ENCODE measurements at places on chromosomes 11 and 22. TPM values are rescaled to one million over a fixed set of nuclear protein-coding genes. Genes with fewer than 3 reads are reported as not detected.

The LSP1 gene
- total RNA-seq: 453 TPM

The PARVG gene
- total RNA-seq: 132 TPM

- no peaks in the 10 kb centered on the region for H3K27me3 ChIP-seq
- DNase-seq: no peak
- H3K27ac ChIP-seq: no peak overlapping the region
- peaks cover 2% of the 10 kb centered on the region for H3K36me3 ChIP-seq
Measured at GRCh38 chr11:46553814-46554212, 40.0 kb downstream of the AMBRA1 start.

The OLFML1 gene
- not detected for total RNA-seq

The CHADL gene
- 1.2 TPM for total RNA-seq

DNA sequence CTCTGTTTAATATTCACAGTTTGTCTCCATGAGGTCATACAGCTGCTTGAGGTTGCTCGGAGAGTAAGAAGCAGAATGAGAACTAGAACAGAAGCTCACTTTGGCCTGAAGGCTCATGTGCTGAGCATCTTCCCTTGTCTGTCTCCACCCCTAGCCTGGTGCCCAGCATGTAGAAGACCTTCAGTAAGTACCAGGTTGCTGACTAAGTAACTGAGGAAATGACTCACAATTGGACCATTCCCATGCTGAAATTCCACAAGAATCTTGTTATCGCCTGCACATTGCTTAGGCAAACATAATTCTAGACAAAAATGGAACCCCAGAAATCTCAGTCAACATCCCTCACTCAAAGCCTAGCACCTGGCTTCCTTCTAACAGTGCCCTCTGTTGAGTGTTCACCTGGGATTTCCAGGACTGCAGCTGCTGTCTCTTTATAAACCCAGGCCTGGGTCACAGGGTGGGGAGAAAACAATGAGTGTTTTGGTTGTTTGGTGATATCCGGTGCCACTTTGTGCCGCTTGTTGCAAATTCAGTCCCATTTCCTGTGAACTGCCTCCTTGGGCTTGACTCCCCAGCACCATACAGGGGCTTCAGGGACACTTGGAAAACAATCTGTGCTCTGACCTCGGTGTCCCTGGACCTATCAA lies 406.8 kb downstream of the ETS1 start:
- H3K36me3 ChIP-seq: no peaks in the 10 kb centered on the region
- no peak overlapping the region for H3K27ac ChIP-seq
- DNase-seq: no peak
- no peak overlapping the region for H3K4me3 ChIP-seq
- no peaks in the 10 kb centered on the region for H3K27me3 ChIP-seq

DNA sequence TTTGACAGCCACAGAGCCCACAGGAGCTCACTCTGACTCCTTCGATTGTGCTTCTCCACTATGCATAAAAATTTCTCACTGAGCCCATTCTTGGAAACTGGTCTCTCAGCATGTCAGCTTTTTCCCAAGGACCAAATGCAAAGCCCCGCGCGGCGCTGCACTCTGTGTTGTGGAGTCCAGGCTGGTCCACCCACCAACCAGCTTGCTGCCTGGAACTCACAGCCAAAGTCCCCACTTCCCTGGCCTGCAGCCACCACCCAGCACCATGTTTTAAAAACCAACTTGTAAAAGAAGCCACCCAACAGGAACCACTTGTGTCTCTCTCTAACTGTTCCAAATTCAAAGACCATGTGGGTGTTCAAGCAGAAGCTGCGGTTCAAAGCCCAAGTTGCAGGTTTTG lies 124.4 kb downstream of the SPATA19 start:
- H3K4me1 ChIP-seq: no peaks in the 10 kb centered on the region
- no peak overlapping the region for H3K4me3 ChIP-seq
- H3K27ac ChIP-seq: no peak overlapping the region
- no peaks in the 10 kb centered on the region for H3K27me3 ChIP-seq
- H3K36me3 ChIP-seq: no peaks in the 10 kb centered on the region

GRCh38 chr11:72586321-72587090 lies 87.7 kb downstream of the PDE2A start:
- no peak overlapping the region for H3K27ac ChIP-seq
- H3K27me3 ChIP-seq: peaks cover 16% of the 10 kb centered on the region
- H3K4me1 ChIP-seq: peaks cover 31% of the 10 kb centered on the region
- no peak for DNase-seq

- H3K4me3 ChIP-seq: no peak overlapping the region
- H3K36me3 ChIP-seq: no peaks in the 10 kb centered on the region
- DNase-seq: no peak
- no peaks in the 10 kb centered on the region for H3K27me3 ChIP-seq
Measured at GRCh38 chr11:70610566-70611565, 212.5 kb downstream of the CTTN start.

- no peak overlapping the region for H3K4me3 ChIP-seq
- no peaks in the 10 kb centered on the region for H3K27me3 ChIP-seq
- H3K36me3 ChIP-seq: no peaks in the 10 kb centered on the region
- H3K27ac ChIP-seq: no peak overlapping the region
Measured at GRCh38 chr11:132402071-132402684, 1031.8 kb downstream of the NTM start.

DNA sequence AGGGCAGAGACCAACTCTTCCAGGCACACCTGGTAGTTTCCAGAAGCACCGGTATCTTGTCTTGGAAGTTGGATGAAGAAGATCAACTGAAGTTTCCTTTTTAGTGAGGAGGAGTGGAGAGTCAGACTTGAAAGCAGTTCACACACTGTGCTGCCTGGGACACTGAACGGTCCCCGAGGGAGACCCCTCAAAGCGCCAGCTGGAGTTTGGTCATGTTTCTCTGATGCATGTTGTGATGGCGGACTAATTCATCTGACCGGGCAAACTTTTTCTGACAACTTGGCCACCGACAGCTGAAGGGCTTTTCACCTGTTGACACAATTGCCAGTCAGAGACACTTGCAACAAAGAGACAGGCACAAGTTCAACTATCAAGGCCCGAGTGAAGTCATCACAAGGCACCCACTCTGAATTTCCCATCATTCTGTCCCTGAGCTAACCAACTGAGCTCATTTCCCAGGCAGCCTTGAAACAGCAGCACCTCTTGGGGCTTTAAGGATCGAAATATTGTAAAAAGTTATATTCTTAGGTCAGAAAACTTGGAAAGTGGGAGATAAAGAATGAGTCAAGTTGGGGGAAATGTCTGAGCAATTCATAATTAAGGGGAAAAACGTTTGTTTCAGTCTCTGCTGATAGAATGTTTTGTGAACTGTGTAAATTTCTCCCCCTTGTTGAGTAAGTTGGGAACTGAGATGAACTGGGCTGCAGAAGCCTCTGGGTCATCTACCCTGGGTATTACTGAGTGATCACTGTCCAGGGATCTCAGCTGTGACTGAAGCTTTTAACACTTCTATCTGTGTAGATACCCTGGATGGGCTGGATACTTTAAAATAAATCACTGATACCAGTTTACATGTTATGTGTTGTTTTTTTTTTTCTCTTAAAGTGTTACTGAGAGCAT lies 46.2 kb downstream of the WT1 start:
- no peaks in the 10 kb centered on the region for H3K4me1 ChIP-seq
- H3K4me3 ChIP-seq: no peak overlapping the region
- peaks cover 8% of the 10 kb centered on the region for H3K27me3 ChIP-seq
- DNase-seq: no peak

DNA sequence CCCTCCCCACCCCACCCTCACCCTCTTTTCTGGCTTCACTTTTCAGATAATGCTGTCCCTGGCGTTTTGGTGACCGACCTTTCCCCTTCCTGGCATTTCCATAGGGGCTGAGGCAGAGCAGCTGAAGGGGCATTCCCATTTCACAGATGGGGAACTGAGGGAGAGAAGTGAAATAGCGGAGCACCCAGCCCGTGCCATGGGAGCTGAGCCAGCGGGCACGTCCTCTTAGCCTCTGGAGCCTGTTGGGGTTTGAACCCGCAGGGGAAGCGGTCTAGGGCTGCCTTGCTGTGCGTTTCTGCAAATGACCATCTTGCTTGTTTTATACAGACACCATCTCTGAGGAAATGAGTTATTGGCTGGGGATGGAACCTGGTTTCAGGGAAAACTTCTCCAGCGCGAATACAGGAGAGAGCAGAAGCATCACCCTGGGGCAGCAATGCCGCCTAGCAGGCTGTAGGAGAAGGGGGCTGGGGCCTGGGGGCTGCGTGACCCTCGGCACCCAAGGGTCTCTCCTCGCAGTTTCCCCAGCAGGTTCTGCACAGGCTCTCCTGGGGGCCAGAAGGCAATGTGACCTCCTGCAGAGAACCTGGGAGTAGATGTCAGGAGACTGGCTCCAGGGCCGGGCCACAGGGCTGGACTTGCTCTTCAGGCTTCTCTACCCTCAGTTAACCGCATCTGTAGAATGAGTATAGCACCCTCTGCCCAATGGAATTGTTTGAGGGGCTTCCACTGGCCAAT lies 1.5 kb downstream of the PTPRJ start:
- peak overlapping the region; percentile 94 for H3K4me3 ChIP-seq
- peak overlapping the region; percentile 72 for H3K27ac ChIP-seq
- no peak for DNase-seq
- H3K36me3 ChIP-seq: no peaks in the 10 kb centered on the region
- no peaks in the 10 kb centered on the region for H3K27me3 ChIP-seq

The OR4C5 gene
- not detected for total RNA-seq

DNA sequence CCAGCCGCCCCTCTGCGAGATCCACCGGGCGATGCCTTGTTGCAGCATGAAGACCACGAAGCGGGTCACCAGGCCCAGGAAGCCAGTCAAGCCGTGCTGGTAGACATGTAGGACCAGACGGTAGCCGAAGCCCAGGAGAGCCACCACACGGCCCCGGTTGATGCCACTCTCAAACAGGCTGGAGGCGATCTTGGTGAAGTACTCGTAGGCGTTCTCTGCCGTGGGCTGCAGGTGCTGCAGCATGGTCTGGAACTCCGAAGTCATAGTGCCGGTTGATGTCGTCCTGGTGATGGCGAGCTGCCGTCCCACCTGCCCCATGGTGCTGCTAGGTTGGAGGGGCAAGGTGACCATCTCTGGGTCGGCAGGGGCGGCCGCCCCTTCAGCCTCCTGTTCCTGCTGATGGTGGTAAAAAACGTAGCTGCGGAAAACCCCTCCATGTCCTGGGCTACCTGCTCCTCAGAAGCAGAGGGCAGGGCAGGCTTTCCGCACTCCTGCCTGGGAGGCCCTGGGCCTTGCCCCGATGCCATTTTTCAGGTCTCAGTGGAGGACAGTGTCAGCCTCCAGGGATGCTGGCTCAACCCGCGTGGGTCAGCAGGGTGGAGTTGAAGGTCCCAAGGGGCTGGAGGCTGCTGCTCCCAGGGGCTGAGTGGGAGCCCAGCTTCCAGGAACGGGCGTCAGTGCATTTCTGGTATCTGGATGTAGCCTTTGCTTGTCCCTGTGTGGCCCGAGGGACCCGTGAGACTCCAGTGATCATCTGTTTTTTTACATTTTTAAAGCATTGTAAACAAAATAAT lies 98.7 kb downstream of the ADAMTS15 start:
- no peak for DNase-seq
- H3K36me3 ChIP-seq: no peaks in the 10 kb centered on the region
- H3K27ac ChIP-seq: no peak overlapping the region
- peaks cover 2% of the 10 kb centered on the region for H3K27me3 ChIP-seq
- no peak overlapping the region for H3K4me3 ChIP-seq
- no peaks in the 10 kb centered on the region for H3K4me1 ChIP-seq

GRCh38 chr22:47002692-47003091 lies 240.2 kb downstream of the TBC1D22A start:
- peaks cover 16% of the 10 kb centered on the region for H3K4me1 ChIP-seq
- no peak for DNase-seq
- H3K27ac ChIP-seq: no peak overlapping the region
- H3K4me3 ChIP-seq: no peak overlapping the region
- H3K27me3 ChIP-seq: no peaks in the 10 kb centered on the region

The PRG3 gene
- not detected for total RNA-seq

The TRIM51G gene
- total RNA-seq: not detected

GRCh38 chr11:30914143-30914762 lies 328.1 kb upstream of the MPPED2 start:
- no peak overlapping the region for H3K4me3 ChIP-seq
- DNase-seq: no peak
- no peaks in the 10 kb centered on the region for H3K27me3 ChIP-seq
- no peaks in the 10 kb centered on the region for H3K36me3 ChIP-seq
- H3K27ac ChIP-seq: no peak overlapping the region

The LGALS12 gene
- total RNA-seq: 0.94 TPM

GRCh38 chr11:129644326-129644725 lies 171.3 kb upstream of the TMEM45B start:
- H3K4me3 ChIP-seq: no peak overlapping the region
- H3K27ac ChIP-seq: no peak overlapping the region
- no peaks in the 10 kb centered on the region for H3K27me3 ChIP-seq

- no peaks in the 10 kb centered on the region for H3K27me3 ChIP-seq
- H3K4me1 ChIP-seq: no peaks in the 10 kb centered on the region
- H3K4me3 ChIP-seq: no peak overlapping the region
- H3K36me3 ChIP-seq: no peaks in the 10 kb centered on the region
Measured at GRCh38 chr22:48228468-48228867, 1466.0 kb downstream of the TBC1D22A start.

DNA sequence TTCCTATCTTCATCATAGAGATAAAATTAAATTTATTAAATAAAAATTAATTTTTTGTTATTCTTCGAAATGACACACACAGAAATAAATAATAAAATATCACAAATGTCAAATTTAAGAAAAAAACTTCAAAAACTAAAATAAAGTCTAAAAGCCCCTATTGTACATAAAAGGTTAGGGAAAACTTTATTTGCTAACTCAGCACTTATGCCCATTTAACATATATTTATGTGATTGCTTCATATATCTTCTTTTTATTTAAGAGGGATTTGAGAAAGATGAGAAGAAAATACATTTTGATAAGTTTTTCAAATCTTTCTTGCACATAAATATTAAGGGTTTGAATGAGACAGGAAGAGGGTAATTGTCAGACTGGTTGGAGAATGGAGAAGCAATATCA lies 2350.4 kb upstream of the RAG2 start:
- H3K27me3 ChIP-seq: no peaks in the 10 kb centered on the region
- H3K27ac ChIP-seq: no peak overlapping the region
- no peaks in the 10 kb centered on the region for H3K4me1 ChIP-seq

The KCNA4 gene
- total RNA-seq: not detected

The GPR83 gene
- 0.15 TPM for total RNA-seq

The TCIRG1 gene
- 290 TPM for total RNA-seq

DNA sequence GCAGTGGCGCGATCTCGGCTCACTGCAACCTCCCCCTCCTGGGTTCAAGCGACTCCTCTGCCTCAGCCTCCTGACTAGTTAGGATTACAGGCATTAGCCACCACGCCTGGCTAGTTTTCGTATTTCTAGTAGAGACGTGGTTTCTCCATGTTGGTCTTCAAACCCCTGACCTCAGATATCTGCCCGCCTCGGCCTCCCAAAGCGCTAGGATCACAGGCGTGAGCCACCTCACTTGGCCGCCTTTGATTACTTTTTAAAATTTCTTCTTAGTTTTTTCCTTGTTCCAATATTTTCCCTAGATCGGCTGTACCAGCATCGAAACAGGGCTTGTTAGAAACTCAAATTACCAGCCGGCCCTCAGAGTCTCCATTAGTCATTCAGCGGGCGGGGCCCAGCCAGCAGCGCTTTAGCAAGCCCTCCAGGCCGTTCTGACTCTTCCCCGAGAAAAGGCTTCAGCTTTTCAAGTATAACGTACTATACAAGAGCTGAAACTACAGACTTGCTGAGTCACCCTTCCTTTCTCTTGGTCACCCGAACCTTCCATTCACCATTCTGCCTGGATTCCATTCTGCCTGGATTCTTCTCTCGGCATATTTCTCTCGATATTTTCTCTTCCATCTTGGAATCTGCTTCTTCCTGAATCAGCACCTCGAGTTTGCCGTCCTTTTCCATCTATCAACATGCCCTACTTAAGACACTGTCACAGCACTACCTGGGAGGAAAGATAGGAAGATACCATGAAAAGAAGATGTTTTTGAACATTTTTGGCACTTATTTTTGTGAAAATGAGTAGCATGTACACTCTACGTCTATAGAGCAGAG lies 6.7 kb upstream of the CAPRIN1 start:
- no peak for DNase-seq
- H3K27me3 ChIP-seq: peaks cover 2% of the 10 kb centered on the region

The ZNRF3 gene
- total RNA-seq: 0.35 TPM
